ENCODE measurements at places on chromosomes 16 and 17.

GRCh38 chr16:64469906-64470702 lies 651.8 kb downstream of the CDH11 start:
- no peak for DNase-seq

DNA sequence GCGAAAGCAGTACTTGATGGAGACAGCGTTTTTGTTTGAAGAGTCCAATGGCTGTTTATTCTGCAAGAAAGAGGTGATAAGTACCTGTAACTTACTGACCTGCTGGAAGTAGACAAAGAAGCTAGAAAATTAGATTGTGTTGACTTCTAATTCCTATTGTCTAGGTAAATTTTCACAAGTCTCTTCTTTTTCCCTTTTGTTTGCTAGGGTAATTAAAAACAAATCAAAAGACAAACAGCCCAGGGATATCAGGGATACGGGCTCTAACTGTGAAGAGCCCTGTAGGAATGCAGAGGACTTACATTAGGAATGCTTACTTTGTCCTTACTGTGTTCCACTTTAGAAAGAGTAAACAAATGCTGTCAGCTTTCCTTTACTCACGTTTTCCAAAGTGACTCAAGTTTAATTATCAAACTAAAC lies 7.0 kb downstream of the PSME3IP1 start:
- no peak for DNase-seq

GRCh38 chr16:84132527-84133285 lies 12.3 kb downstream of the HSDL1 start:
- no peak for DNase-seq

- no peak for DNase-seq
Measured at GRCh38 chr17:17921192-17922069, 50.8 kb downstream of the TOM1L2 start.

GRCh38 chr17:42561897-42562387 lies at the start of gene COASY:
TSS of gene COASY (plus strand) at chr17:42562148. CDS start at chr17:42562623, 475 bp downstream.
- peak; percentile 82 for DNase-seq

GRCh38 chr16:28096983-28097899 lies 33.7 kb upstream of the GSG1L start:
- DNase-seq: no peak

DNA sequence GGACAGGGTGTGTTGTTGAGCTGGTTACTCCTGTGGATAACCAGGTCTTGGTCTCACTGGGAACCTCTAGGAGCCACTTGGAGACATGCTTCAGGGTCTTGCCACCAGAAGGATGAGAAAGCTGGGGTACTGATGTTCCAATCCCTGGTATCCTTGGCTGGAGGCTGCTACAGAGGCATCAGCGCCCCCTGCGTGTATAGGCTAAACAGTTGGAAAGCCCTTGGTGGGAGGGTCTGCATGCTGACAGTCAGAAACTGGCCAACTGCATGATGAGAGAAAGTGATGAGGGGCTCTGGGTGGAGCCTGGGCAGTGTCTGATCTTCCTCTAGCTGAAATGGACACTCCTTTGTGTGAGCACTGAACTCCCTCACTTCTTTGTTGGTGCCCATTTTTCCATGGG lies 536.9 kb downstream of the XYLT1 start:
- no peak for DNase-seq

DNA sequence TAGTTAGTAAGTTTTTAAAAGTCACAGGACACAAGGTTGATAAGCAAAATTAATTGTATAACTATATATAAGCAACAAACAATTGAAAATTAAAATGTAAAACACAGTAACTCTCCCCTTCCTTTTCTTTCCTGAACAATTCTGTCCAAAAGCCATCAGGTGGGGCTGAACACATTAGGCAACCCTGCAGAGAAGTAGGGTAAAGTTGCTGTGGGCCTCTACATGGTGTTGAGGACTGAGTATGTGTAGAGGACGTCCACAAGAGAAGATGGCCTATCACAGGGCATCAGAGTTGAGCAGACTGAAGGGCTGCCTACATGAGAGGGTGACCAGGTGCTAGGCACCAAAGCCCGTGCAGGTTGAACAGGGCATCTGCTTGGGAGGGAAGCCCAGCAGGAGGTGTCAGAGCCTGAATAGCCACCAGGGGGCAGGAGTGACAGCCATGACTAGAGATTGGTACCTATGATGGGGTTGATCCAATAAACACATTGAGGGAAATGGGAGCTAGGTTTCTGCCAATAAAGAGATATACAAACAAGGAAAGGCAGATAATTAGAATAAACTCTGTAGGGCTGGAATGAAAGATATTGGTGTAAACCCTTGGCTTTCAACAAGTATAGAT lies 415.1 kb downstream of the NPIPA8 start:
- DNase-seq: peak; percentile 10

DNA sequence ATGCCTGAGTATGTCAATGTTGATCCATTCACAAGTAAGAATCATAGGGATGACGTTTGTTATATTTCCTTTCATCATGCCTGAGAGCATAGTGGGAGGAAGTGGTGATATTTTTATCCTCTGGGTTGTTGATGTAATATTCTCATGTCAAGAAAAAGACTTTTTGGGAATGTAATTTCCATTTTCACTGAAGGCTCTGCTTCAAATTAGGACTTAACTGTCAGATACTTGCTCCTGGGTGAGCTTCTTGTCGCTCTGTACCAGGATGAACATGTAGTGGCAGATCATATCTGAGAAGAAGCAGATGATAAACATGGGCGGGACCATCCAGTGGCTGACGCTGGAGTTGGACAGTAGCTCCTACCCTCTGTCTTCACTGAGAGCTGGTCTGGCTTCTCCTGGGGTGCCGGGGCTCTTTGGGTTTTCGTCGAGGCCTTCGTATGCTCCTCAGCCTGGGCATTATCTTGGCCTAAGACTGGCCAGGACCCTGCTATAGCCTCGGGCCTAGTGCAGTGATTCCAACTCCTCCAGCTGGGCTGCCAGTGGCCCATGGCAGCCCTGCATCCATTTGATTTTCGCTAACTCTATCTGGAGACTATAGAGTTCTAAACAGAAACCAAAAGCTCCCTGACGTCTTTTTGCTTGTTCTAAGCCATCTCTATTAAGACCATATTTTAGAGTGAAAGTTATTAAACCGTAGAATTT lies 19.7 kb downstream of the CYB5B start:
- DNase-seq: no peak

- DNase-seq: no peak
Measured at GRCh38 chr17:66713533-66714042, 121.3 kb upstream of the CACNG5 start.

DNA sequence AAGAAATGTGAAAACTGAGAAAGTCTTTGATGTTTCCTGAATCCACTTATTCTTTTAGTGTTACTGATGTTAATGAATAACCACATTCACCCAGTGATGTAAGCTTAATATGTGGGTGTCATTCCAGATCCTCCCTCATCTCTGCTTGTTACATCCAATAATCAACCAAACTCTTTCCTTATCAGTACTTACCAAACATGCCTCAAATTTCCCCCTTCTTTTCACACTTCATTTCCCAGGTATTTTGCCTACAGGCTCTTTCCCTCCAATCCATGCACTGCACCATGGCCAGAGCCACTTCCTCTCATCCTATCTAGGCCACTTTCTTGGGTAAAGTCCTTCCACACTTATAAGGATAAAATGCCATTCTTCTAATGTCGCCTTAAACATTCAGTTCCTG lies 451.5 kb downstream of the NPIPA7 start:
- DNase-seq: no peak

DNA sequence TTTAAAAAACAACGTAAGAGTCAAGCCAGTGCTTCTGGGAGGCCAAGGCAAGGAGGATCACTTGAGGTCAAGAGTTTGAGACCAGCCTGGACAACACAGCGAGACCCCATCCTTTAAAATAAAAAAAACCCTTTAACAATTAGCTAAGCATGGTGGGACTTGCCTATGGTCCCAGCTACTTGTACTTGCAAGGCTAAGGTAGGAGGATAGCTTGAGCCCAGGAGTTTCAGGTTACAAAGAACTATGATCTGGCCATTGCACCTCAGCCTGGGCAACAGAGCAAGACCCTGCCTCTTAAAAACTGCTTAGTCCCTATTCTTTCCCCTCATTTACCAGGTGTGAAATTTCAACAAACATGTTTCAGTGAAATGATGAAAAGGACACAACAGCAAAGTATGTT lies 89.5 kb downstream of the STH start:
- DNase-seq: no peak

DNA sequence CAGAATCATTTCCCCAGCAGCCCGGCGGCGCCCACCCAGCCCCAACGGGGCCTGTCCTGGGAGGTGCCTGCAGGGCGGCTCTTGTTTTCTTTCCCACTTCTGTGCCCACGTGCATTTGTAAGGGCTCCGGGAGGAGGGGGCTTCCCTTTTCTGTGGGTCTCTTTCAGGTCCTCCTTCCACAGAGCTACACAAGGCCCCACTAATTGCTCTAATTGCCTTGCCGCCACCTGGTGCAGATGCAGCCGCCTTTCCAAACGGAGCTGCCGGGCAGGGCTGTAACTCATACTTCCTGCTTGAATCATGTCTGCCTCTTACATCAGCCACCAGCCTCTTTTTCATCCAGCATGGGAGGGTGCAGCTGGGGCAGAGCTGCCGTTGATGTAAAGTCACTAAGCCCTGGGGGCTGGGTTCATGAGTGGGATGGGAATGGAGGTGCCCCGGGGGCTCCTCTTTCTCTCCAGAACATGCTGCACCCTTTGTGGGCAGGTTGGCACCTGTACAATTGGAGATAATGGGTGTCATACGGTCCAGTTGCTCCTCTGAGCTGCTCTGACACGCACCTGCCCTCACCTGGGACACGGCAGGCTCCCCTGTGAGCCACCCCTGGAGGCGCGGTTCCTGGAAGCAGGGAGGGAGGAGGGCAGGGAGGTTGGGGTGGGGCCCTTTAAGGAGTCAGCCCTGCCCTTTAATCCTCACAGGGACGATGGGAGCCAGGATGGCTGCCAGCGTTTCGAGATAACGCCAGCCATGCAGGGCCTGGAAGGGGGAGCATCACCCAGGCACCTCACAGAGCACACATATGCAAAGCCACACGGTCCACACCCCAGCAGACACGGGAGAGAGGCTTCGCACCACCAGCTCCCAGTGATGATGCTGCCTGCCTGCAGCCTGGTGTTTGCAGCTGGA lies 41.1 kb upstream of the KLHDC4 start:
- peak; percentile 41 for DNase-seq

GRCh38 chr17:38322156-38322779 lies 21.5 kb downstream of the GPR179 start:
- peak; percentile 42 for DNase-seq

- no peak for DNase-seq
Measured at GRCh38 chr16:5502467-5502869, 404.9 kb upstream of the EEF2KMT start.

- DNase-seq: no peak
Measured at GRCh38 chr17:1697681-1698080, 12.5 kb downstream of the TLCD2 start.

DNA sequence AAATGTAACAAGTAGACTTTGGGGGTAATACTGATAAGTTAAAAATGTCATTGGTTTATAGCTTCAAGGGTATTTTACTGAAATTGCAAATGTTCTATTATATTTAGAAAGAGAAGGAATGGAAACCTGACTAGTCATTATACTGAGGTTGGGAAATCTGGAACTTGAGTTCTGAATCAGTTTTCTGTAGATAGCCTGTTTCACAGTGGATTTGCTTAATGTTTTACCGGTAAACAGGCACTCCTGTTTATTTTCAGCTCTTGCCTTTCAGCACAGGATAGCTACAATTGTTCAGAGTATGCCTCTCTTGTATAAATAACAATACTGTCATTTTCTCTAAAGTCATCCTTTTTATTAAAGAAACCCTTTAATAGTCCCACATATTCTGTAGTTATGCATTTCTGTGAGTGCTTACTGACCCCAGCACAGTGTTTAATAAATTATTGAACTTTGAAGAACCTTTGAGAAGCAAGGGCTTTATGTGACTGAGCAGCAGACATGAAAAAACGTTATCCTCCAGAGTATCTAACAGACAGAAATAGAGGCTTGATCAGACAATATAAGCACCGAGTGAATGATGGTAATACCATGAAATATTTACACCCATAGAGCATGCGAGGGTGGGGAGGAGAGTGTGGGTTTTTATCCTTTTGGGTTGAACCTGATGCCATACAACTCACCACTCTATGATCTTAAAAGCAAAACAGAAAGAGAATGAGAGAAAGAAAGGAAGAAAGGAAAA lies 58.2 kb downstream of the FTO start:
- no peak for DNase-seq

GRCh38 chr16:30088237-30088831 lies 3.4 kb downstream of the TBX6 start:
- no peak for DNase-seq

DNA sequence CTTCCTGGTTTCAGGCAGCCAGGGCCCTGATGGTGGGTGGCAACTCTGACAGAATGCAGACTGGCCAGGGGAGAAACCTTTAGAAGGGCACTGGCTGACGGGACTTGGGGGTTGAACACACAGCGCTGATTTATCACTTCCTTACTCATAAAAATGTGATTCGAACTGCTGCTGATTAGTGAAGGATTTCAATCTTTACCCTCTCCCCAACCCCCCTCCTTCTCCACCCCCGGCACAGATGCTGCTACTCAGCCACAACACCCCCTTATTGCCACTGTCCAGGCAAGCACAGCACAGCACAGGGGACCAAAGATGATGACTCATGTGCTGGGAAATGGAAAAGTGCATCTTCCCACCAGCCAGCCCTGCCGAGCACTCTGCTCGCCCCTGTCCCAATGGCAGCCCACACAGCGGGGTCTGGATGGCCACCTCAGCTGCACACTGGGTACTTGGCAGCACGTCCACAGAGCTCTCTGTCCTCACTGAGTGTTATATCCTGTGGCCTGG lies 70.1 kb downstream of the SMG6 start:
- DNase-seq: no peak

GRCh38 chr16:84514874-84515835 lies 10.7 kb upstream of the MEAK7 start:
- peak; percentile 52 for DNase-seq

DNA sequence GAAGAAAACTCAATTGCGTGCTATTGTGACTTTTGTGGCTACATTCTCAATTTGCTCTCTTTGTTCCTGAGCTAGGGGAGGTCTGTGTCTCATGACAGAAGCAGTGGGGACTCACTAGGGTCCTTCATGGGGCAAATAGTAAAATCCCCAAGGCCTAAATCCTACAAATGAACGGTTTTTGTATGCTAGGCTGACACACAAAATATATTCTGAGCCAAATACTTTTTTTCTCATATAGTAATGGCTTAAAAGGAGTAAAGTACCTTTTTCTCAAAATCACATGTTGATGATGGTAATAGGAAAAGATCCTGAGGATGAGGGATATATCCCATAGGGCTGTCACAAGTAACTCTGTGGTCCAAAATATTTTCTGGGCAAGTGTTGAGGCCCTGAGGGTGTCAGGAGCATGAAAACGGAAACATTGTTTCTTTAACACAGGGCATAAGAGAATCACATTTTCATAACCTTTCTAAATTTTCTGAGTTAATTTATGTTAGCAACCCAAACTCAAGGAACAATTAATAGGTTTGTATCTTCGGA lies 77.5 kb upstream of the CNTNAP4 start:
- no peak for DNase-seq

- no peak for DNase-seq
Measured at GRCh38 chr17:80319262-80319998, 58.8 kb downstream of the RNF213 start.

- DNase-seq: no peak
Measured at GRCh38 chr17:46768540-46768870, 50.0 kb downstream of the WNT3 start.
